ENCODE measurements at places on chromosomes 1 and 21.

DNA sequence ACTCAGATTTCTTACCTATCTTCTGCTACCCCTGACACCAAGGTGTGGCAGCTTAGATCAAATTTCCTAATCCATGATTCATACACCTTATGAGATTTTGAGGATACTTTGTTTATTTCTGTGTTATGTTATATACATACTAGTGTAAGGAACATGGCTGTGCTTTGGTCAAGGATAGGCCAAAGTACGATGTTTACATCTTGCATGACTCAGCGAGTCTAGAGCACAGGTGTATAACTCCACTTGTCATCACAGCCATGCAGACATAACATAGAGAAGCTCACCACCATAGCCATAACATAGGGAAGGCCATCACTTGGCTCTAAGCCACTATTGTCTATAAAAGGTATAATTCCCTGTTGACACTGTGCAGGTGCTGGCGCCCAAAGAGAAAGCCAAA lies 61.2 kb downstream of the GBP6 start:
- DNase-seq: no peak

DNA sequence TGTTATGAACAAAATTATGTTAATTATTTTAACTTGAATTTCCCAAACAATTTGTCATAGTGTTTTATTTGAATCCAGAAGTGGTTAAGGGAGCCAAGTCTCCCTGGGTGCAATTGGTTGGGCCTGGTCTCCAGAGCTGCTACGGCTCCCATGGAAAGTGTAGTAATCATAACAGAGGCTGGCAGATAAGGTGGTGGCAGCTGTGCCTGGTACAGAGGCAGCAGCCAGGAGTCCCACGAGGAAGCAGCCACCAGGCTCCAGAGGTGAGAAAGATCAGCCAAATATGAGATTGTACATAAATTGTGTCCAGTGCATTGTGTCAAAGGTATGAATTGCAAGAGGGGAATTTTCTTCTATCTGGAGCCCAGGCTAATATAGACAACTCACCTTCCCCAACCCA lies 368.9 kb upstream of the PTBP2 start:
- DNase-seq: no peak

DNA sequence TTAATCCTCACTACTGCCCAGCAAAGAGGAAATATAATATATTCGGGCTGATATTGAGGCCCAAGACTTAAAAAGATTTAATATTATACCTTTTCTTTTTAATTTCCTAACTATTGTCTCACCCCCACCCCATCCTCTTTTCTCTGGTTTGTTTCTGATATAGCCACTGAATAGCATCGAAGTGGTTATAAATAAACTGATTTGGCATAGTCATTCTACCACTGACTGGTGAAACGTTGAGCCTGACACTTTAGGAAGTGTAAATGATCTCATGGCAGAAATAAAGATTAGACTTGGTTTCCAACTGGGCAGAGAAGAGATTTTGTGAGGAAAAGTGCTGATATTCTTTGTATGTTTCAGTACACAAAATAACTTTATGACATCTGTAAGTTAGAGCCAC lies 39.3 kb downstream of the DTL start:
- no peak for DNase-seq

- no peak for DNase-seq
Measured at GRCh38 chr1:167052389-167052788, 37.8 kb downstream of the GPA33 start.

- no peak for DNase-seq
Measured at GRCh38 chr1:26780344-26780957, 7.3 kb upstream of the PIGV start.

GRCh38 chr1:59364037-59364436 lies 67.1 kb downstream of the FGGY start:
- no peak for DNase-seq

- no peak for DNase-seq
Measured at GRCh38 chr1:109498161-109498801, 4.4 kb downstream of the CYB561D1 start.

GRCh38 chr1:155989242-155990004 lies 11.1 kb upstream of the ARHGEF2 start:
- no peak for DNase-seq

GRCh38 chr1:192904438-192904895 lies 95.6 kb downstream of the RGS2 start:
- DNase-seq: no peak

DNA sequence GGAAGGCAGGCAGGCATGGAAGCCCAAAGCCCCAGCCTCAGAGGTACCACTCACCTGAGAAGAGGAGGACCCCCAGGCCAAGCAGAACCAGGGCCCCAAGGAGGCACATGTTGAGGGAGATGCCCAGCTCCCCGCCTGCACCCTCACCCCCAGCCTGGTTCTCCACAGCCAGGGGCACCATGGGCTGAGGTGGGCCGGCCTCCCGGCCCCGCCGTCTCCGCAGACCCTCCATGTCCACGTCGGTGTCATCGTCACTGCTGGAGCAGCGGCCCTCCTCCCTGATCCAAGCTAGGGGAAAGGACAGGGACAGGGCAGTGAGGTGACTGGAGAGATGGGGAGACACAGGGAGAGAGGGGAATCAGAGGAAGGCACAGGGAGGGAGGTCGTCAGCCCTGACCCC lies 7.8 kb downstream of the PBXIP1 start:
- no peak for DNase-seq

GRCh38 chr1:228983231-228983660 lies 248.0 kb downstream of the RHOU start:
- DNase-seq: no peak

DNA sequence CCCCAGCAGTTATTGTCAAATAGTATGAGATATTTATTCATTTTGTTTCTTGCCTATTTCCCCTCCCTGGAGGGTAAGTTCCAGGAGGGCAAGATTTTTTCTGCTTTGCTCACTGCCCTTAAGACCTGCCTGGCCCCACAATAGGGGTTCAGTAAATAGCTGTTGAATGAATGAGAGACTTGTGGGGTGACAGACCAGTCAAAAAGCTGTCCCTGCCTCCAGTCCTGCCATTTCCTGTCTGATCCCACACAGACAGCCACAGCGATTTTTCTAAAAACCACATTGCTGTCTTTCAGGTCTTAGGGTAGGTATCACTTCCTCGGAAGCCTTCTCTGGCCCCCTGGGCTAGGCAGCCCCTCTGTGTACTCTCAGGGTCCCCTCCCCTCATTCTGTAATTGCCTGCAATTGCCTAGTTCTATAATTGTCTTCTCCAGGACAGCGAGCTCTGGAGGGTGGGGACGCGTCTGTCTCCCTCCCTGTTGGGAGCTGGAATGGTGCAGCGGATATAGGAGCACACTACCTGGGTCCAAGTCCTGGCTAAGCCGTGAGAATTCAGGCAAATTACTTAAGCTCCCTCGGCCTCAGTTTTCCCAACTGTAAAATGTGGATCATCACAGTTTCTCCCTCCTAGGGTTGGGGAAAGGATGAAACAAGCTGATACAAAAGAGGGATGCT lies 1.8 kb upstream of the EXTL1 start:
- no peak for DNase-seq

DNA sequence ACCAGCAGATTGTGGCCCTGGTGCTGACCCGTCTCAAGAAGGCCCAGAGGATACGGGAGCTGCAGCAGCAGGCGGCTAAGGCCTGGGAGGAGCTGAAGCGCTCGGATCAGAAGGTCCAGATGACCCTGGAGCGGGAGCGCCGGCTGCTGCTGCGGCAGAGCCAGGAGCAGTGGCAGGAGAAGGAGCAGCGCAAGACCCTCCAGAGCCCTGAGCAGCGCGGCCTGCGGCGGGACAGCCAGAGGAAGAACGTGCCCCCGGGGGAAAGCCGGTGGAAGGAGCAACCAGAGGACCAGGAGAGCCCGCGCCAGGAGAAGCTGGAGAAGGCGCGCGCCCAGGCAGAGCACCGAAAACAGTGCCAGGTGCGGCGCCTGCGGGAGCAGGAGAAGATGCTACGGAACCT lies 1.0 kb downstream of the CCDC185 start:
- DNase-seq: no peak

DNA sequence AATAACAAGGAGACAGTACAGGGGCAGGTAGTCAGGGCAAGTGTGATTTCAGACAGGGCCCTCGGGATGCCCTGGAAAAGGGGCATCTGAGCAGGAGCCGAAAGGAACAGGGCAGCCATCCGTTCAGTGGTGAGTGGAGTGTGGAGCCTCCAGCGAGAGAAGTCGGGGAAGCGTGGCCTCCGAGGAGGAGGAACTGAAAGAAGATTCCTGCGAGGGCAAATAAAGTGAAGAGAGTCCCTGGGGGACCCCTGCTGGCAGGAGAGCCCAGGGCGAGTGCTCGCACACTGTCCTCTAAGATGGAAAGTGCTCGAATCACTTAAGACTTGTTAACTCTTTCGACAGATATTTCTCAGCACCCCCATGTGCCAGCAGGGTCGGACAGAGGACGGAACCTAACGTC lies 3.5 kb upstream of the UTS2 start:
- DNase-seq: no peak

DNA sequence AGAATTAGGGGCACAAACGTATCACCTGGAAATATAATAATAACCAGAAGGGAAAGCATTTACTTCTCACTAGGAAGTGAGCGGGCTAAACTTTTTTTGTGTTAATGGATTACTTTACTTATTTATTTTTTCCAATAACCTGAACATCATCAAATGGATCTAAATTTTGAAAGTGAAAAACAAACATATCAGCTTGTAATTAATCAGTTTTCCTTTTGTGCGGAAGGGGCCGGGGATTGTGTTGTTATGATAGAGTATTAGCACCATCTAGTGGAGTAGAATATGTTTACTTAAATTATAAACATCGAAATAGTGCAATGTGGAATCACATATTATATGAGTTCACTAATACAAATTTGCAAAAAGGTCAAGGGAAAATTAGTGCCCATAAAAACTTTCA lies 9.0 kb downstream of the CFH start:
- DNase-seq: no peak

DNA sequence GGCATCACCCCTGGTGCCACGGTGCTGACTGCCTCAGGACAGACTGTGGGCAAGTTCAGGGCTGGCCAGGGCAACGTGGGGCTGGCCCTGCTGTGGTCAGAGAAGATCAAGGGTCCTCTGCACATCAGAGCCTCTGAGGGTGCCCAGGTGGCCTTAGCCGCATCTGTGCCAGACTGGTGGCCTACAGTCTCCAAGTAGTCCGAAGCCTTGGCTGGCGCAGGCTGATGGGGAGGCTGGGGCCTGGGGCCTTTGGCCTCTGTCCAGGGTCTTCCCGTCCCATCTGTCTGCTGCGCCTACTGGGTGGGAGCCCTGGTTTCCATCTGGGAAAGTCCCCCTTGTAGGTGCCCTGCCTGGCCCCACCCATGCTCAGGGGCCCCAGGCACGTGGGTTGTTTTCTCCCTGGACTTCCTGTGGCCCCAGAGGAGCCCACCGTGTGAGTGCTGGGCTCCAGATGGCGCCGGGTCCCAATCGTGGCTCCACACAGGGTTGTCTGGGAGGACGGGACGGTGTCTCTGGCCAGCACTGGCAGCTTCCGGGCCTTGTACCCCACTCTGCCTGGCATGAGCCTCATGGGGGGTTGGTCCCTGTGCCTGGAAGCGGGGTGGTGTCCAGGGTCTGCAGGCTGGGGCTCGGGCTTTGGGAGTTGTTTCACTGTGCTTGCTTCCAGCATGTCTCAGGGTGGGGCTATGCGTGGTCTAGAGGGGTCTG lies 9.9 kb downstream of the IBA57 start:
- DNase-seq: no peak

DNA sequence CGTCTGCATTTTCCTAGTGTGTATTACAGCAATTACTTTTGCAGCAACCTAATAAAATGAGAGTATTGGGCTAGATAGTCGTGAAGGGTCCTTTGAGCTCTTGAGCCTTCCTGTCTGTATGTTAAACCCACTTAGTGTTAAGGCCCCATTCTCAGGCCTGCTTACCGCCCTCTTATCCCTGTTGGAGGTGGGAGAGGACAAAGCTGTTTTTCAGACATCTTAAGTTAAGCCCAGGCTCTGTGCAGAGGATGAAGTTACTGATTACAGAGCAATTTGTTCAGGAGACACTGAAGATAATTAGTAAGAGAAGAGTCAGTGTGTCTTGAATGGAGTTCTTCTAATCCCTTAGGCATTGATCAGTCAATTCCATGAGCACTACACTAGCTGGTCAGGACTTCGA lies 114.6 kb downstream of the UCK2 start:
- no peak for DNase-seq

All from brain pericyte (primary cell).